ENCODE measurements at places on chromosomes 3 and 15. TPM values are rescaled to one million over a fixed set of nuclear protein-coding genes. Genes with fewer than 3 reads are reported as not detected.

GABRB3 gene
- 0.07 TPM for polyA plus RNA-seq

SERPINI2 gene
- not detected for polyA plus RNA-seq

TMEM207 gene
- polyA plus RNA-seq: not detected

DNA sequence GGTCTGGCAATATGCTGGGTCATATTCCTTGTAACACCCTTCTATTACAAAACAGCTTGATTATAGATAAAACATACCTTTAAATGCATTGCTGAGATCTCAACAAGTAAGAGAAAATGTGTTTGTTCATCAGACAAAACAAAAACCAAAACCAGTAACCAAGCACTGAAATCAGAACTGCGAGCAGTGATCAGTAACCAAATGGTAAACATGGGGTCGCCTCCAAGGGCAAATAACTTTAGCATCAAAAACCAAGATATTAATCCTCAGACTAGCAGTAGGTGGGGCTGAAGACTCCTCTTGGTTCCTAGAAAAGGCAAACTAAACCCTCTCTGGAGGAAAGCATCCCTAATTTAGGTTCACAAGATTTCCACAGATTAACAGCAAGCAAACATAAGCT is 6.6 kb upstream of the HESX1 start:
- DNase-seq: no peak
- no peaks in the 10 kb centered on the region for H3K36me3 ChIP-seq
- no peak overlapping the region for H3K27ac ChIP-seq
- H3K27me3 ChIP-seq: no peaks in the 10 kb centered on the region

- H3K36me3 ChIP-seq: no peaks in the 10 kb centered on the region
- no peaks in the 10 kb centered on the region for H3K27me3 ChIP-seq
- H3K4me3 ChIP-seq: peak overlapping the region; percentile 64
- no peak overlapping the region for H3K27ac ChIP-seq
- DNase-seq: peak; percentile 81
Observed at GRCh38 chr3:32781211-32781968, 36.4 kb upstream of the TRIM71 start.

DNA sequence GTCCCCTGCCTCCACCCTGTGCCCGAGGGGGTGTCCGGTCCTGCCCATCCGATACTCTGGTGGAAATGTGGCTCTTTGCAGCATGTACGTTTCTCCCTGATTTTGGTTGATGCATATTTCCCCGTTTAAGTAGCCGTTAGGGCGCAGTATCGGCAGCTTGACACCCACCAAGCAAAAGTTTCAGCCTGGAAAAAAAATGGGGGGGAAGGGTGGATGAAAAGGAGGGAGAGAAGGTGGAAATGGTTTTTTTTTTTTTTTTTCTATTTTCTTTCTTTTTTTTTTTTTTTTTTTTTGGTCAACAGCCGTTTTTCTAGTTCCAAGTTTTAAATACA is 1.3 kb downstream of the RAP2B start:
- H3K36me3 ChIP-seq: no peaks in the 10 kb centered on the region
- peaks cover 40% of the 10 kb centered on the region for H3K4me1 ChIP-seq
- peak overlapping the region; percentile 74 for H3K4me3 ChIP-seq
- no peak overlapping the region for H3K27ac ChIP-seq
- DNase-seq: no peak

- DNase-seq: no peak
- no peak overlapping the region for H3K4me3 ChIP-seq
- H3K4me1 ChIP-seq: no peaks in the 10 kb centered on the region
- no peaks in the 10 kb centered on the region for H3K36me3 ChIP-seq
- H3K27me3 ChIP-seq: no peaks in the 10 kb centered on the region
- no peak overlapping the region for H3K27ac ChIP-seq
Observed at GRCh38 chr3:13703071-13703470, 154.1 kb downstream of the FBLN2 start.

EPHB3 gene
- polyA plus RNA-seq: 0.43 TPM

OXTR gene
- polyA plus RNA-seq: 0.14 TPM

DNA sequence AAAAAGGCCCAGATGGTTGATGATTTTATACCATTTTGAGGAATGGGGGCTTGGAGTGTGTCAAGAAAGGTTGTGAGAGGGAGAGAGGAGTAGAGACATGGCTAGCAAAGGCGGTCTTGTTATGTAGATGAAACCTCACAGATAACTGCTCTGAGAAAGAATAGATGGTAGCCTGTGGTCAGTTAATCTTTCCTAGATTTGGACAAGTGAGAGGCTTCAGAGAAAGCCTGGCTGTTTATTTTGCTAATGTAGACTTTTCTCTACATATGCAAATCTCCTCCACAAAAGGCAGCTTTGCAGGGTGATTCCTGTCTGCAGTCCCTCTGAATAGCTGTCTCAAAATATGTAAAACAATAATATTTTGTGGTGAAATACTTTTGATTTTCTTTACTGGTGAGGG is 177.3 kb downstream of the OTOL1 start:
- no peaks in the 10 kb centered on the region for H3K27me3 ChIP-seq
- no peaks in the 10 kb centered on the region for H3K36me3 ChIP-seq
- no peaks in the 10 kb centered on the region for H3K4me1 ChIP-seq
- H3K4me3 ChIP-seq: no peak overlapping the region

GRCh38 chr3:188417766-188418165 is 263.8 kb downstream of the LPP start:
- no peaks in the 10 kb centered on the region for H3K36me3 ChIP-seq
- DNase-seq: no peak
- H3K27ac ChIP-seq: peak overlapping the region; percentile 63

- no peak for DNase-seq
- no peak overlapping the region for H3K4me3 ChIP-seq
- H3K27me3 ChIP-seq: no peaks in the 10 kb centered on the region
- no peak overlapping the region for H3K27ac ChIP-seq
- H3K36me3 ChIP-seq: no peaks in the 10 kb centered on the region
- H3K4me1 ChIP-seq: no peaks in the 10 kb centered on the region
Observed at GRCh38 chr15:44034334-44034733, 160.7 kb downstream of the FRMD5 start.

- no peak overlapping the region for H3K4me3 ChIP-seq
- H3K36me3 ChIP-seq: no peaks in the 10 kb centered on the region
- no peak for DNase-seq
Observed at GRCh38 chr3:103308921-103309320, 874.1 kb downstream of the ZPLD1 start.

MTHFS gene
- polyA plus RNA-seq: 20.9 TPM

- H3K4me3 ChIP-seq: no peak overlapping the region
- H3K4me1 ChIP-seq: no peaks in the 10 kb centered on the region
- H3K27ac ChIP-seq: no peak overlapping the region
- H3K36me3 ChIP-seq: no peaks in the 10 kb centered on the region
- no peak for DNase-seq
Observed at GRCh38 chr3:117480525-117480924, 770.9 kb downstream of the TUSC7 start.

DNA sequence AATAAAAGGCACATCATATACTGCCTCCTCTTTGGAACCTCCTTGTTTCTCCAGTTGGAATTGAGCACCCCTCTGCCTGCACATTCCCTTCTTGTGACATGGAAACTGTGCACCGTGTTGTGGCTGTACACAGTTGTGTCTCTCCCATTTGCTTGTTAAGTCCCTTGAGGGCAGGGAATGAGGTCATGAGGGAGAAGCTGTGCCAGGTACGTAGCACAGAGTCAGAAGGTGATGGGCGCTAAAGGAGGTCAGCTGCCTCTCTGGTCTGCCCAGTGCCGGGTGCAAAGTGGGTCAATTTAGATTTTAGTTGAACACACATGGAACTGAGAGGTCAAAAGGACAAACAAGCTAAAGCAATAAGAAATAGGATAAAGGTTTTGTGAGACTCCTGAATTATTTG is 124.4 kb downstream of the FAM43A start:
- no peak for DNase-seq
- no peaks in the 10 kb centered on the region for H3K27me3 ChIP-seq
- no peaks in the 10 kb centered on the region for H3K36me3 ChIP-seq
- H3K4me1 ChIP-seq: peaks cover 15% of the 10 kb centered on the region
- H3K4me3 ChIP-seq: no peak overlapping the region
- no peak overlapping the region for H3K27ac ChIP-seq

GOLGA6A gene
- polyA plus RNA-seq: not detected

DNA sequence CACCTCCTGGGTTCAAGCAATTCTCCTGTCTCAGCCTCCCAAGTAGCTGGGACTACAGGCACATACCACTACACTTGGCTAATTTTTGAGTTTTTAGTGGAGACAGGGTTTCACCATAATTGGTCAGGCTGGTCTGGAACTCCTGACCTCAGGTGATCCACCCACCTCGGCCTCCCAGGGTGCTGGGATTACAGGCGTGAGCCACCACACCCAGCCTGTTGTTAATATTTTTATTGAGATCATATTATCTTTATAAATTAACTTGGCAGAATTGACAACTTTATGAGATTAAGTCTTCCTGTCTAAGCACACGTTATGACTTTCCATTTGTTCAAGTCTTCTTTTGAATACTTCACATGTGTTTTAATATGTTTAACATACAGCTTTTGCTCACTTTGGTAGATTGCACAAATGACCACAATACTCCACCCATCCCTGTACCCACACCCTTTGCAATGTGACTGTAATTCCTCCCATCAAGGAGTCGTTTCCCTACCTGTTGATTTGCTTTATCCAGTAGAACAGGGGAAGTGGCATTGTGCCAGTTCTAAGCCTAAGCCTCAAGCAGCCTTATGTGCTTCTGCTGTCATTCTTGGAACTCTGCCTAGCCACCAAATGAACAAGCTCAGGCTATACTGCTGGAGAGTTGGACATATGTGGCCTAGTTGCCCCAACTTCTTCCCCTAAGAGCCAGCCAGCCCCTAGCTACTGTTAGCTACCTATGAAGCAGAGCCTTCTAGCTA is 8.2 kb downstream of the XYLB start:
- H3K27me3 ChIP-seq: no peaks in the 10 kb centered on the region
- H3K36me3 ChIP-seq: no peaks in the 10 kb centered on the region
- DNase-seq: no peak
- no peak overlapping the region for H3K4me3 ChIP-seq

ADCY5 gene
- not detected for polyA plus RNA-seq

DNA sequence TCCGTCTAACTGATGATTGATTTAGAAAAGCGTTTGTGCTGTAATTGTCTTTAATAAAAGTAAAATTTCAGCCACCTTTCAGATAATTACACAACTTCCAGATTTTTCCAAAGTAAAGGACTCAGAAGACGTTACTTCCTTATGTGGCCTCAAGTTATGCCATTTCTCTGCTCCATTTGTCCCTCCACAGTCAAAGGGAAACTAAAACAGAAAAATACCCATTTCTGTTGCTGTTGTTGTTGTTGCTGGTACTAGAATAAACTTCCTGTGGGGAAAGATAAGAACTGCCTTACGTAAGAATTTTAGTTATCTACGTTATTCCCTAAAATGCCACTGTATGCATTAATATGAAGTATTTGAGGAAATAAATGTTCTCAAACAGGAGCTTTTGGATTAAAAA is 153.9 kb downstream of the P3H2 start:
- no peak overlapping the region for H3K4me3 ChIP-seq
- H3K27ac ChIP-seq: no peak overlapping the region
- no peaks in the 10 kb centered on the region for H3K4me1 ChIP-seq
- H3K36me3 ChIP-seq: no peaks in the 10 kb centered on the region
- DNase-seq: no peak
- no peaks in the 10 kb centered on the region for H3K27me3 ChIP-seq

DNA sequence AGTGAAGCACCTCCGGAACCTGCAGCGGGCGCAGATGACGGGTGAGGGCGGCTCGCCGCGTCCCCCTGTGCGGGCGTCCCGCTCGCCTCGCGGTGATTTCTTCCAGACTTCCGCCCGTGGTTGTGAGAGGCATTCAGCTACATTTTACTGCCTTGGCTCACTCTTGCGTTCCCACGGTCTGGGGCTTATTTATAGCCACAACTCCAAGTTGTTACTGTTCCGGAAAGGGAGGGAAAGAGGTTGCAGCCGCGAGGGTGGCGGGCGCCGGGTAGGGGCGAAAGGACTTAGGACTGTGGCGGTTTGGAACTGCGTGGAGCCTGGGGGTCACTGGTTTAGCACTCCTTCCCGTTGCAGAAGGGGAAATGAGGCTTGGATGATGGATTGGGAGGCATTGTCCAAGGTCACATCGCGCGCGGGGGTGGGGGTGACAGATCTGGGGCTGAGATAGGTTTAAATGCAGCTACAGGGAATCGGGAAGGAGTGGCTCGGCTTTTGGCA is 1.1 kb downstream of the HES1 start:
- H3K4me3 ChIP-seq: peak overlapping the region; percentile 45
- H3K4me1 ChIP-seq: peaks cover 60% of the 10 kb centered on the region
- H3K27me3 ChIP-seq: no peaks in the 10 kb centered on the region
- DNase-seq: no peak
- H3K27ac ChIP-seq: peak overlapping the region; percentile 94

GRCh38 chr15:101526890-101527289 is 37.4 kb upstream of the PCSK6 start:
- H3K27ac ChIP-seq: no peak overlapping the region
- no peaks in the 10 kb centered on the region for H3K4me1 ChIP-seq
- no peaks in the 10 kb centered on the region for H3K27me3 ChIP-seq
- no peaks in the 10 kb centered on the region for H3K36me3 ChIP-seq

DNA sequence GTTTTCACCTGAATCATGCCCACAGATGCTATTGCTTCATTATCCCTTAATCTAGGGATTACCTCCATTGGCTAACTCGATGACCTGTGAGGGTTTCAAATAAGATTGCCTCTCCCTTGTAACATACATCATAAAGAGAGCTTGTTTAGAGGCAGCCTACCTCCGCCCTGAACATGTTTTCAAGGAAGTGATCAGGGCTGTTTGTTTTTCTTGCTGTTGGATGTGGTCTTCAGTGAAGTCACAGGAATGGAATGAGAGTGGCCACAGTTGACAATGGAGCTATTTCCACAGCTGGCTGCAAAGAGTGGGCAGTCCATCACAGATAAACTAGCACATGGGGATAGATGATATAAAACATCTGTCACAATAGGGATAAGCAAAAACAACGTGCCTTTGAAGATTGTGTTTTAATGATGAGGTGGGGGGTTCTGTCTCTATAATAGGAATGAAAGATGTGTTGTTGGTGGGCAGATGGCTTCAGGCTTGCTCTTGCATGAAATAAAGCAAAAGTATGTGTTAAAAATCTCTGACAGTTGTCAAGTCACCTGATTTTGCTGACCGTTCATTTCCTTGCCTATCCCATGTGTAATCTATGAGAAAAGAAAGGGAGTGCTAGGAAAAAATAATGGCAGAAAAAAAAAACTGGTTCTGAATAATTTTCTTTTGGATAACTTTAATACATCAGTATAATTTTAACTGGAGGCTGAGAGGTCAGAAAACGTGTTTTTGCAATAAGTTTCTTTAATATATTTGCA is 642.3 kb downstream of the RBMS3 start:
- DNase-seq: no peak
- H3K36me3 ChIP-seq: no peaks in the 10 kb centered on the region
- H3K27me3 ChIP-seq: no peaks in the 10 kb centered on the region
- H3K27ac ChIP-seq: no peak overlapping the region
- H3K4me1 ChIP-seq: no peaks in the 10 kb centered on the region
- no peak overlapping the region for H3K4me3 ChIP-seq

- no peaks in the 10 kb centered on the region for H3K4me1 ChIP-seq
- H3K27me3 ChIP-seq: no peaks in the 10 kb centered on the region
- no peak overlapping the region for H3K4me3 ChIP-seq
- H3K27ac ChIP-seq: no peak overlapping the region
- H3K36me3 ChIP-seq: peaks cover 55% of the 10 kb centered on the region
- peak; percentile 55 for DNase-seq
Observed at GRCh38 chr3:111989061-111989678, 9.6 kb upstream of the TAGLN3 start.

- H3K27me3 ChIP-seq: no peaks in the 10 kb centered on the region
- no peaks in the 10 kb centered on the region for H3K4me1 ChIP-seq
- no peak overlapping the region for H3K4me3 ChIP-seq
- no peak for DNase-seq
- no peaks in the 10 kb centered on the region for H3K36me3 ChIP-seq
Observed at GRCh38 chr3:176958560-176958959, 238.7 kb downstream of the TBL1XR1 start.

- no peak for DNase-seq
- H3K36me3 ChIP-seq: no peaks in the 10 kb centered on the region
- H3K4me3 ChIP-seq: no peak overlapping the region
- H3K4me1 ChIP-seq: no peaks in the 10 kb centered on the region
- H3K27ac ChIP-seq: no peak overlapping the region
Observed at GRCh38 chr3:180447136-180447535, 154.8 kb upstream of the TTC14 start.
